ENCODE measurements at places on chromosomes 12 and 14. TPM values are rescaled to one million over a fixed set of nuclear protein-coding genes. Genes with fewer than 3 reads are reported as not detected.

DNA sequence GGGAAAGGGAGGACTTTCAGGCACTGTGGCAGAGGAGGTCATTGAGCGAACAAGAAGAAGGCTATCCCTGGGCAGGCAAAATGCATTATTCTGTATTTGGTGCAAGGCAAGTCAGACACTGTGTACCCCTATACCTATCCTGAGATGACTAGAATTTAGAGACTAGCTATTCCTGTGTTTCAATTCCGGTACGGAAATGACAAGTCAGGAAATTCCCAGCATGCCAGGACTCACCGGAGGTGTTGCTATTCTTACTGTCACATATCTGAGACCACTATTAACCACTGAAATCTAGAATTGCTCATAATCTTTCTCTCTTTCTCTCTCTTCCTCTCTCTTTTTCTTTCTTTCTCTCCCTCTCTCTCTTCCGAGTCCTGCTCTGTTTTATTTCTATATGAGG is 297.1 kb downstream of the PDZRN4 start:
- ATAC-seq = no peak

- ATAC-seq = no peak
Observed at GRCh38 chr12:4663971-4664505, 15.1 kb downstream of the NDUFA9 start.

- no peak for ATAC-seq
Observed at GRCh38 chr14:93967637-93968250, 8.6 kb downstream of the ASB2 start.

DNA sequence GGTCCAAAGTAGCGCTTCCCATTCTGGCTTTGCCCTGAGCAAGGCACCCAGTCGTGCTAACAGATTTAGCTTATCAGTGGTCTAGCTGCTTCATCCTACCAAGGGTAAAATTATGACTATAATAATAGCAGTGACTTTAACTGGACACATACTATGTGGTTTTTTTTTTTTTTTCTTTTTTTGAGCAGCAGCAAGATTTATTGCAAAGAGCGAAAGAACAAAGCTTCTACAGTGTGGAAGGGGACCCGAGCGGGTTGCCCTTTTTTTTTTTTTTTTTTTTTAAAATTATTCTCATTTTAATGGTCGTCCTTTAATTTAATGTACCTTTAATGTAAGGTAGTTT is 505 bp downstream of the HELB start:
- no peak for ATAC-seq

DNA sequence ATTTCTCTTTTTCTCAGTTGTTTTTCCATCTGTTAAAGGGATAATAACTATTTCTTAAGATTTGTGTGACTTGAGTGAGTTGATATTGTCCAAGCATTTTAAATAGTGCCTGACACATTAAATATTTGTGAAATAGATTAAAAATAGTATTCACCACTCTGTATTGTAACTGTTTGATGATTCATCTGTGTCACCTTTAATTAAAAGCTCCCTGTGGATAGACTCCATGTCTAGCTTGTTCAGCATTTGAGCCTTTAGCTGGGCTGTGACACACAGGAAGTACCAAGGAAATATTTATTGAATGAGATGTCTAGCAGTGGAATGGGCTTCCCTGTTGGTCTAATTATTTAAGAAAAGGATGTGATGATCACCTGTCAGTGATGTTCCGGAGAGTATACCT is 1.8 kb upstream of the GLIPR1L2 start:
- no peak for ATAC-seq

DNA sequence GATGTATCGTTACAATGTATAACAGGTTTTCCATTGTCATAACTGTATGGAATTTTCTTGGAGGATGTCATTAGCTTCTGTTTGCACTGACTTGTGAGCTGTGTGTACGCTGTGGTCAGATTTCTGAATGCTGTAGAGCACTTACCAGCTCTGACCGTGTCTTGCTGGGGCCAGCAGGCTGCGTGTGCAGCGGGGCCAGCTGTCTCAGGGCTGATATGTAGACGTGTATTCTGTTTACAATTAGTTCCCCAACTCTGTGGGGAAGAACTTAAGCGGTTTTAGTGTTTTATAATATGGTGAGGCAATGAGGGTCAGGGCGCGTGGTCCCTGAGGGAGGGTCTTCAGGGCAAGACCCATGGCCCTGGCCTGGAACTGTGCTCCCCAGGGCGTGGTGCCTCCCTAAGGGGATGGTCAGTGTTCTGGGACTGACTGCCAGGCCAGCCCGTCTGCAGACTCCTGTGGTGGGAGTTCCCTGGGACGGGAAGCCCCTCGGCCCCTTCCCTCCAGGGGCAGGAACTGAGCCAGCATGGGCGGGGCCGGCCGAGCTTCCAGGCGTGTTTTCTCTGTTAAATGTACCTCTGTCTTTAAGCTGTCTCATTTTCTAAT is 18.7 kb downstream of the XRCC3 start:
- ATAC-seq = no peak

KRT4 gene
- total RNA-seq = not detected

DNA sequence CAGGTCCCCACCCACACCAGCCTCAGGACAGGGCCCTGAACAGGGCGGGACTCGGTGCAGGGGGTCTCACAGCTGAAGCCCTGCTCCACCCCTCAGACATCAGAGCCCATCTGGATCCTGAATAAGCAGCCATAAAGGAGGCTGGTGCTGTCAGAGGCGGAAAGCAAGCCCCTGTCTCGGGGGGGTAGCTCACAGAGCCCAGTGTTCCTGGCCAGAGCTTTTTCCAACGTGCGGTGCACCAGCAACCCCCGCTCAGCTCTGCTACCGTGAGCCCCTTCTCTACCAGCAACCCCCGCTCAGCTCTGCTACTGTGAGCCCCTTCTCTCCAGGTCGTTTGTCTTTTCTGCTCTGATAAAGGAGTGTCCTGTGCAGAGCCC is 136.5 kb upstream of the SFSWAP start:
- ATAC-seq = no peak
